Chondrocyte (in vitro differentiated cells): ENCODE measurements at places on chromosomes 16 and 17. TPM values are rescaled to one million over a fixed set of nuclear protein-coding genes. Genes with fewer than 3 reads are reported as not detected.

The PRRT2 gene
- 5.2 to 9.1 TPM (median 6.1 TPM) in 3 replicates for total RNA-seq

The RUNDC3A gene
- total RNA-seq = 0.40 to 0.77 TPM (median 0.77 TPM) in 3 replicates

The PTGES3L gene
- total RNA-seq = 1.2 to 5.7 TPM (median 3.9 TPM) in 3 replicates

The ABCA6 gene
- 0.26 to 0.46 TPM (median 0.30 TPM) in 3 replicates for total RNA-seq

The PRSS8 gene
- total RNA-seq = not detected in 3 replicates

The TMEM170A gene
- total RNA-seq = 12.7 to 14.5 TPM (median 13.4 TPM) in 3 replicates

The SCNN1G gene
- not detected in 3 replicates for total RNA-seq

The CRYBA1 gene
- total RNA-seq = not detected in 3 replicates

The ARMC7 gene
- total RNA-seq = 10.8 to 12.3 TPM (median 12.1 TPM) in 3 replicates

DNA sequence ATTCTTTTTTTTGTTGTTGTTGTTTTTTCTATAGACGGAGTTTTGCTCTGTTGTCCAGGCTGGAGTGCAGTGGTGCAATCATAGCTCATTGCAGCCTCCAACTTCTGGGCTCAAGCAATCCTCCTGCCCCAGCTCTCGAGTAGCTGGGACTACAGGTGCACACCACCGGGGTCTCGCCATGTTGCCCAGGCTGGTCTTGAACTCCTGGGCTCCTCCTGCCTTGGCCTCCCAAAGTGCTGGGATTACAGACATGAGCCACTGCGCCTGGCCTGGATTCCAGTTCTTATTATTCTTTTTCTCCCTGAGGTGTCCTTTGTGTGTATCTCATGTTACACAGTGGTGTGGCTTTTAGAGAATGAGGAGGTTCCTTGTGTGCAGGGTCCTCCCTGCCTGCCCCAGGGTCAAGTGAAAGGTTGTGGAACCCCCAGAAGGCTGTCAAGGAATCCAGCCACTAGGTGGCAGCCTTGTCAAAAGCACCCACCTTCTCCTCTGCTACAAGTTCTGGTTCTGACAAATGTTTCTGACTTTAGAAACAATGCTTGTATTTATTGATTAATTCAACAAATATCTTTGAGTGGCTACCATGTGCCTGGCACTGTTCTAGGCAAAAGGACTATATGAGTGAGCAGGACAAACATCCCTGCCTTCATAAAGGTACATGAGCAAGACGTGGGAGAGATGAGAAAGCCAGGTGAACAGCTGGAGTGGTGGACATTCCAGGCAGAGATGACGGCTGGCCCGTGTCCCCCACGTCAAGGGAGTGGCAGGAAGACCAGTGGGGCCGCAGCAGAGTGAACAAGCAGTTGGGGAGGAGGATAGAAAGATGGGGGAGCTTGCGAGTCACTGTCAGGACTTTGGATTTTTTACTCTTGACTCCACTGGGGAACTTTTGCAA, 112.4 kb downstream of the SPECC1 start:
- no peak for DNase-seq

DNA sequence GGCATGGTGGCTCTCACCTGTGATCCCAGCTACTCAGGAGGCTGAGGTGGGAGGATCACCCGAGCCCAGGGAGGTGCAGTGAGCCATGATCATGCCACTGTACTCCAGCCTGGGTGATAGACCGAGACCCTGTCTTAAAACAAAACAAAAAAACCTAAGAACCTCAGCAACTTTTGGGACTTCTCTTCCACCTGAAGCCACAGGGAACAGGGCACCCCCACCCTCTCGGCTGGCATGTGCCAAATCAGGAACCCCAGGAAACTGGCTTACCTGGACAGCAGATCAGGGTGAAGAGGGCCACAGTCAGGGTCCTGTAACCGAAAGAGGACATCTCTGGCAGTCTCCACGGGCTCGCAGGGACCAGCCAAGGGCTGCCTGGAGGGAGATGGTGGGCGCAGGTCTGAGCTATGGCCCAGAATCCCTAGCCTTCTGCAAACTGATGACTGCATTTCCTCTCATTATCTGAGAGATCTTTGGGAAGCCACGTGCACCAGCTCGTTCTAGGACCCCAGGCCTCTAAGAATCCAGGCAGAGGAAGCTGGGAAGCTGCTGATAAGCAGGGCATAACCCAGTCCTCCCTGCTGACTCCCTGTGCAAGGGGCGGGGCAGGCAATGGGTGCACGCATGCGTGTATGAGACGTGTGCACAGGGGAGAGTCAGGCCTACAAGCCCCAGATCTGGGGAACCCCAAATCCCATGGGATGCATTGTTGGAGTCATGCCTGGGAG, 8.4 kb downstream of the PRR29 start:
- DNase-seq = no peak

GRCh38 chr16:82834151-82834815, 207.5 kb downstream of the CDH13 start:
- DNase-seq = no peak

DNA sequence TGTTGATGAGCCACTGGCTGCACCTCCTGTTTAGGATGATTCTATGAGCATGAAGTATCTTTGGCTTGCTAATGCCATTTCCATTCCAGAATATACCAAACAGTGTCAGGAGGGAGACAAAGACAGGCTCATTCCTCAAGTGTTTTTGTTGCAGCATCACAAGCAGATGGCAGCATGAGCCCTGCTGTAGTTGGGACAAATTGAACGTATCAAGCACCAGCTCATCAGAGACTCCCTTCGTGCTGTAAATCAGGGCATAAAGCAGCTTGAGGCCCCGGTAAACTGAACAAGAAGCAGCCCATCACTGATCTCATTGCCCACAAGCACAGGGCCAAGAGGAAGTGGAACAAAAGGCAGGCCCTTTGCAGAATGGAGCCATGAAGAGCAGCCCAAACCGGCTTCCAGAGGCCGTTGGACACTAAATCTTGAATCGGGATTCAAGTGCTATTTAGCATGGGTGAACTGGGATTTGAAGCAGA, 45.9 kb upstream of the HS3ST3A1 start:
- no peak for DNase-seq

GRCh38 chr17:74147056-74147835, 56.2 kb upstream of the RPL38 start:
- no peak for DNase-seq

DNA sequence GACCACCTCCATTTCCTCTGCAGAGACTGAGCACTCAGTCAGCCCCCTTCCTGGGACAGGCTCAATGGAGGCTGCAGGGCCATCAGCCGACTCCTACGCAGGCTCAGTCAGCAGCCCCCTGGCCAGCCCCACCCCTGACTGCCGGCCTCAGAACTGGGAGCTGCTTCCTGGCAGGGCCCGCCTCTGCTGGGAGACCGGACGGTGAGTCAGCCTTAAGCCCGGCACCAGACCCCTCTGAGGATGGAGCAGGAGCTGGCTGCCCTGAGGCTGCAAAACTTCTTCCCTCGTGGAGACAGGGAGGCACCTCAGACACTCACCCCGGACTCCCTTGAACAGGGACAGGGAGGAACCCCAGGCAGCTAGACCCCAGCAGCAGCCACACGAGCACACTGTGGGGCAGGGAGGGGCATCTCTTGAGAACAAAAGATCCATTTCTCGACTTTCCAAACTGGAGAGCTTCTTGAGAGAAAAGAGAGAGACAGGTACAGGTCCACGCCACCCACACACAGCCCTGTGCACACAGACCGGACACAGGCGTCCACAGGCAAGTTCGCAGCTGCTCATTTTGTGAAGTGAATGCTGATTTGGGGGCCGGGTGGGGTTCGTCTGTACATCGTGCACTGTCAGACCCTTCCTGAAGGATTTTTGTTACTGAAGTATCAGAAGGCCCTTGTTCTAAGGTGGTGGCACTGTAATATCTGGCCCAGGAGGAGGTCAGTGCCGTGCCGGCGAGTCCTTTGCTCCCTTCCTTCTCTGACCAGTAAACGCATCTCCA, 1.3 kb upstream of the TUBB3 start:
- DNase-seq = peak; percentile 99

DNA sequence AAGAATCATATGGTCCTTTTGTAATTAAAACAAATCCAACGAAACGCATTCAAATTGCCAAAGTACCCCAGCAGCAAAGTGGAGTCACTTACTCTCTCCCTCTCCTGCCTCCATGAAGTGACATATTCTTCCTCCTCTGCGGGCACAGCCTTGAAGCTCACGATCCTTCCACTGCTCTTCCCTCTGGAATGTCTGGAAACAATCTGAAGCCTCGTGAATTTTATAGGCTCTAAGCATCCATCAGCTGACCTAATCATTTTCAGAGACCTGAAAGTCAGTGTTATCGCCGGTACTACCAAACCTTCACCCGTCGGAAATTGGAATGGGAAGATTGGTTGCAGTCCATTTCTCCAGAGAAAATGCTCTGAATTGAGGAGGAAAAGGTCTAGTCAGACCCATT, 134.5 kb upstream of the FOXF1 start:
- no peak for DNase-seq

DNA sequence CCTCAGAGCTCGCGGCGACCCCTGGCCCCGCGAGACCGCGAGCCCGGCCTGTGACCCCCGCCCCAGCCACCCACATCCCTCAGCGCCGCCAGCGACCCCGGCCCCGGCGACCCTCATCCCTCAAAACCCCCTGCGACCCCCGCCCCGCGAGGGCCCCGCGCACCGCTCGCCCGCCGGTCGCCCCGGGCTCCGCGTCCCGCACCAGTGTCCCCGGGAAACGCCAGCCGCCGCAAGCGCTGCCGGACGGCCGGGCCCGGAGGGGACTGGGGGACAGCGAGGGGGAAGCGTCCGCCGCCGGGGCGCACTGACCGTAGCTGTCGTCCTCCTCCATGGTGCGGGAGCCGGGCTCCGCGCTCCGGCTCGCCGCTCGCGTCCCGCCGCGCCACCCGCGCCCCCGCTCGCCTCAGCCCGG, at the start of gene CYTH1:
CYTH1 (minus strand) TSS at position 381 of the 412 bp plus-strand sequence; CDS start at position 331, 50 bp downstream.
- DNase-seq = no peak

DNA sequence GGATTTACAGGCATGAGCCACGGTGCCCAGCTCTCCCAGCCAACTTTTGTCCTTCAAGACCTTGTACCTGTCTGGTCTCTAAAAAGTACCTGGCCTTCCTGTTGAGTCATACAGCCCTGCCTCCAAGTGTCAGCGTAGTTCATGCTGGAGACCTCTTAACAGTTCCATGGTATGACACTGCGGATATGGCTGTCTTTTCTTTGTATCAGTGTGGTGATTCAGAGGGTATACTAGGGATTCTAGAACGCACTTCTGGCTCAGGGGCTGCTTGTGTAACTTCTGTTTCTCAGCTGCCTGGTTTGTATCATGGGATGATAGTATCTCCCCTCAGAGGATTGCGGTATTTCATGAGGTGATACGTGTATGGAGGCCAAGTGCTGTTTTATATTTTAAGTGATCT, 2.0 kb upstream of the TMEM11 start:
- no peak for DNase-seq

- DNase-seq = no peak
These were observed 78.9 kb downstream of the CNGB1 start for GRCh38 chr16:57892041-57892440.

- DNase-seq = no peak
These were observed 240.8 kb downstream of the HS3ST3B1 start for GRCh38 chr17:14541714-14542113.

GRCh38 chr16:74923766-74924460, 61.0 kb downstream of the WDR59 start:
- DNase-seq = no peak

DNA sequence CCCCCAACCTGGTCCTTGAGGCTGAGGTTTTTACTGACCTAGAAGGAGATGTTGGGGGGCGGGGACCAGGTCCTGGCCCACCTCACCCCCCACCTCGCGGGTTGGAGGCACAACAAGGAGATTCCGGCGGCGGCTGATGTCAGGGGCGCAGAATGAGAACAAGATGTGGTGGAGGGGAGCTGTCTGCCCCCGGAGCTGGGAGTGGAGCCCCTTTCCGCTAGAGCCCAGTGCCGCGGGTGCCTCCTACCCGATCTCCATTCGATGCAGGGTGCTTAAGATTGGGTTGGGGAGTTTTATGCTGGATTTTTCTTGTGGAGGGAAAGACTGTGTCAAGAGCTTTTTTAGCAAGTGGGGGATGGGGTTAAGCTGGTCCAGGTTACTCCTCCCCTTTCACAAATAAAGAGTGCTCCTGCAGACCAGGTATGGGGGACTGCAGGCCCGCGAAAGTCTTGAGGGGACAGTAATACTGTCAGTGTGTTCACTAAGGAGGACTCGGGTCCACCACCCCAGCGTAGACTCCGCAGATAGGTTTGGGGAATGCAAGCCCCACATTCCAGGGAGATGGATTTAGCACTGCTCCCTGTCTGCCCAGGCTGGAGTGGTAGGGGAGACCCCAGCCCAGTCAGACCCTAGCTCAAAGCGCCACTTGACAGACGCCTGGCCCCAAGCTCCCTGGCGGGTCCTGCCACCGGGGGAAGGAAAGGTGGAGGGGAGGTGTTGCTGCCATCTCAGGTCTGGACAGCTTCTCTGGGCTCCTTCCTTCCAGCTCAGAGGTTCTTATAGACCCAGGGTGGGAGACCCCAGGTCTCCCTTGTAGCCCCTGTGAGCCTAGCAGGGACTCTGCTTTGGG, 2.0 kb downstream of the CACNA1G start:
- DNase-seq = no peak

DNA sequence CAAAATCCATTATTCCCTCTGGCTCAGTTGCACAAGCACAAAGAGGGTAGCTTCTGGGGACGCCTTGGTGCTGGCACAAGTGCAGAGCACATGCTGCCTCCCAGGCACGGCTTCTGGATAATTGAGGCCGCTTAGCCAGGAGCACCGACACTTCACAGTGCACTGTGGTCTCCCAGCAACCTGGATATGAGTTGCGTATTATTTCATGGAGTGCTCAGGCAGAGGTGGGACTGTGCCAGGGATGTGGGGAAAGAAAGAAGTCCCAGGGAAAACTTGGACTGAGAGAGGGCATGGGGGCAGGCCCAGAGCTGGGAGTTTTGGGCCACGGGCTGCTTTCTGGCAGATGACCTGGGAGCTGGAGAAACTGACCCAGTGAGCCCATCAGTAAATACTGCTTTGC, 37.5 kb downstream of the MPRIP start:
- DNase-seq = peak; percentile 43

- DNase-seq = no peak
These were observed 77.2 kb downstream of the SNX11 start for GRCh38 chr17:48184721-48185120.
